NCI-H187 (cell line): ENCODE measurements at places on chromosomes 2 and 18.

DNA sequence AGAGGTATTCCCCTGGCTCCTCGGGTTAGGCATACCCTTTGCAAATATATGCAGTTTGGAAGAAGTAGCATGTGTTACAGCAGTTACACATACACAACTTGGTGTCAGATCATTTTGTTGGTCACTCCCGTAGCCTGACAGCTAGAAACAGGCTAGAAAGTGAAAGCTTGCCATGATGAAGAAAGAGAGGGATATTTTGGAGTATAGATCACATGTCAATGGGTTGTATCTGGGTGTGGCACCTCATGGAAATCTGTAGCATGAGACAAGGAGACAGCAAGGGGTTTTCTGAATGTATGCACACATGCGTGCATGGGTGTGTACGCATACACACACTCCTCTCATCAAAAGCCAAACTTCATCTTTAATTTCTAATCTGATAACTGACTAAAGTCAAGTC is 1914.5 kb upstream of the PIK3C3 start:
- no peak for DNase-seq

GRCh38 chr2:86383844-86384243 is 46.4 kb upstream of the REEP1 start:
- DNase-seq = no peak

DNA sequence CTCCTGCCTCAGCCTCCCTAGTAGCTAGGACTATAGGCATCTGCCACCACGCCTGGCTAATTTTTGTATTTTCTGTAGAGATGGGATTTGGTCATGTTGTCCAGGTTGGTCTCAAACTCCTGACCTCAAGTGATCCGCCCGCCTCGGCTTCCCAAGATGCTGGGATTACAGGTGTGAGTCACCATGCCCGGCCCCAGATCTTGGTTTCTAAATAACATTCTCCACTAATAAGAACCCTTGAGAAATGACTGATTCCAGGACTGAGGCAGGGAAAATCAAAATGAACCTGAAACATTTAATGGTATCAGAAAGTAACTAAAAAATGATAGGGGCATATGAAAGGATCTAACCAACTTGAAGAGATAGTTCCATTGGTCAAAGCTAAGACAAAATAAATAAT is 34.0 kb downstream of the BMPR2 start:
- DNase-seq = no peak

DNA sequence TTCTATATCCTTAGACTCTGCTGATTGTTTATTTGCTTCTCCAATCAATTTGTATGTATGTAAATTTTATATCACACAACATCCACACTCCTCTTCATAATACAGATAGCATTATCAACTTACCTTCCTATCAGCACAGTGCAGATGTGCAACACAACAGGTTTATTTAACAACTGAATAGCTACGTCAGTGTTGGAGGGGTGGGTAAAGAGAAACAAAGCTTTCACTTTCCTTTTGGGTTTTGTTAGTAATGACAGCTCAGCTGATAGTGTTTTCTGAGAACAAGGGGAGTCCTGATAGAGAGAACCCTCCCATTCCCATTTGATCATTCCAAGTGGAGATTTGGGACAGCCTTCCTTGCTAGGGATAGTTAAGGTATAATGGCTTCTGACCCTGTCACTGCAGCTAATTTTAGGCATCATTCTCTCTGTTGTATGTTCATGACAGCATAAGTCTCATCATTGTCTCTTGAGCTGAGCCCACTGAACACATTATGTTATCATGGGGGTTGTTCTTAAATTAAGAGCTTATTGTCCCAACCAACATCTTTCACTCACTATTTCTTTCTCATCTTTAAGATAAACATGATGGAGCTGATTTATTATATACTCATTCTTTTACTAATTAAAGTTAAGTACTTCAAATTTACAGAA is 227.7 kb downstream of the GPD2 start:
- no peak for DNase-seq

- DNase-seq = no peak
These were observed 266.4 kb downstream of the THSD7B start for GRCh38 chr2:137031731-137032130.

DNA sequence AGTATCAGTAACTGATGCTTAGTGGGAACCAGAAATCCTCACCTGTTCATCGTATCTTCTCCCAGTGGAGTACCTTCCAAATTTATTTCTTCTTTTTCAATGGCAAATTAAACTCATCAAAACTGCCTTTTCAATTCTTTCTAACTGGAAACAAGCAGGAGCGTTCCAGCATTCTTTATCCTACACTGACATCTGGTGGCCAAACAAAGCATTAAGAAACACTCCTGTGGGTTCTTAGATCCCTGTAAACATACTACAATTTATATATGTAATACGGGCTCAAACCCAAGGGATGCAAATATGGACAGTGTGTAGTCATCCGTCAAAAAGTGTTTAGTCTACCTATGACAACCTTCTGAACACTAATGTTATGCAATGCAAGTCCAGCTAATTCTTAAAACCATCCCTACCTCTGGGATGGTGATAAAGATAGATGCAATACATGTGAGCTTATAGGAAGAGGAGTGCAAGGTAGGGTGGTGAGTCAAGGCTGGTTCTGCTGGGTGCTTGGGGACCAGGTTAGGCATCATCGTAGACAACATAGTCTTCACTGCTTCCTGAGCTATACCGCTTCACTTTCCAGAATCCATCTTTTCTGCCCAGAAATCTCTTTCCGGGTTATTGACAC is 375.0 kb downstream of the CTNNA2 start:
- no peak for DNase-seq
